Stimulated activated CD8-positive, alpha-beta memory T cell treated with anti-CD3 and anti-CD28 coated beads, Interleukin-4, amount 100 ng/mL, for 1 hour (primary cell): ENCODE measurements at places on chromosomes 7 and 10.

DNA sequence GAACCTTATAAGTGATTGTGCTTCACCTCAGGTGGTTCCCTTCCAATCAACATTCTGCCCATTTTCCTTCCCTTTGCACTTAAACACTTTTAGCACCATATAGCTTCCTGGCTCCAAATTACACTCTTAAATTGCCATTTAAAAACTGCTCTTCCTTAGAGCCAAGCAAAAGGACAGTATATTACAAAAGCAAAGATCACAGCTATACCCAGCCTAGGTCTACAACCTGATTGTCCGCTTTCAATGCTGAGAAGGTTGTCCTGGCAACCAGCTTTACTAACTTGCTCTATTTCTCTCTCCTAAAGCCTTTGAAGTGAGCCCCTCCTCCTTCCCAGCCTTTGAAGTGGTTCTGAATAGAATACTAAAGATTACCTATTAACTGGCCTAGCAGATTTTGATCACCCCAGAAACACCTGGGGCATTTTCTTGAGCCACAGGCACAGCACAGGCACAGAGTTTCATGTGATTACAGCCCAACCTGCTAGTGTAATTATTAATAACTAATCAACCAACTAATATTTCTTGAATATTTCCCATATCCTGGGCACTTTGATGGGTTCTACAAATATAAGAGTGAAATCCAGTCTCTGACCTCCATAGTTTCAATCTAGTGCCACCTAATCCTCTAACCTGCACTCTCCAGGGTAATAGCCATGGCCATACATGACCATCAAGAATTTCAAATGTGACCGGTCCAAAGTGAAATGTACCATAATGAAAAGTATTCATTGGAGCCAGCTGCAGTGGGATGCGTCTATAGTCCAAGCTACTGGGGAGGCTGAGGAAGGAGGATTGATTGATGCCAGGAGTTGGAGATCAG is 63.6 kb upstream of the TRIM24 start:
- no peak for DNase-seq

DNA sequence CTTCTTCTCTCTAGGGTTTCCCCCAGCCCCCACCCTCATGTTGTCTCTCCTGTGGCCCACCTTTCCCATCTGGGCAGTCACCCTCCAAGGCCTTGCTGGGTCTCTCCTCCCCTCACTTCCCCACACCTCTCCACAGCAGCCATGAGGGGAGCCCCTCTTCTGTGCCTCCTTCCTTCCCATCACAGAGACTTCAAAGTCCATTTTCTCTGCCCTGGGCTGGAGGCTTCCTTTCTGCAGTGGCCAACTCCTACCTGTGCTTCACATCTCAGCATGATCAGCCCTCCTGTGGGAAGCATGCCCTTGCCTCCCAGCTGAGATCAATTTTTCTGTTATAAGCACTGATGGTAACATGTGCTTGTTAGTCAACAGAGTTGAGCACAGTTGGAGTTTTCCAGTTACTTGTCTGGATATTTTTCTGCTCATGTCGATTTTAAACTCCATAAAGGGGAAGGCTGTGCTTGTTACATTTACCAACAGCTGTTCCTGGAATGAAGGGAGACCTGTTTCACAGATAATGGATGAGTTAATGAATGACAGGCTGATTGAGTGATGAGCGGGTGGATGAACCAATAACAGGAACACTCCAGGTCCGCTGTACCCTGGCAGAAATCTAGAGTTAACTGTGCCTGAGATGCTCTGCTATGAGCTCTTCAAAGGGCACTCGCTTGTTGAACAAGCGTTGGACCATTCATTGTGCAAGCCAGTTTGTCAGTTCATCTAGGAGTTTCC is 71.4 kb upstream of the PRSS58 start:
- DNase-seq, result no peak

- no peak for DNase-seq
Measured at GRCh38 chr7:6316226-6316625, 43.8 kb upstream of the CYTH3 start.

DNA sequence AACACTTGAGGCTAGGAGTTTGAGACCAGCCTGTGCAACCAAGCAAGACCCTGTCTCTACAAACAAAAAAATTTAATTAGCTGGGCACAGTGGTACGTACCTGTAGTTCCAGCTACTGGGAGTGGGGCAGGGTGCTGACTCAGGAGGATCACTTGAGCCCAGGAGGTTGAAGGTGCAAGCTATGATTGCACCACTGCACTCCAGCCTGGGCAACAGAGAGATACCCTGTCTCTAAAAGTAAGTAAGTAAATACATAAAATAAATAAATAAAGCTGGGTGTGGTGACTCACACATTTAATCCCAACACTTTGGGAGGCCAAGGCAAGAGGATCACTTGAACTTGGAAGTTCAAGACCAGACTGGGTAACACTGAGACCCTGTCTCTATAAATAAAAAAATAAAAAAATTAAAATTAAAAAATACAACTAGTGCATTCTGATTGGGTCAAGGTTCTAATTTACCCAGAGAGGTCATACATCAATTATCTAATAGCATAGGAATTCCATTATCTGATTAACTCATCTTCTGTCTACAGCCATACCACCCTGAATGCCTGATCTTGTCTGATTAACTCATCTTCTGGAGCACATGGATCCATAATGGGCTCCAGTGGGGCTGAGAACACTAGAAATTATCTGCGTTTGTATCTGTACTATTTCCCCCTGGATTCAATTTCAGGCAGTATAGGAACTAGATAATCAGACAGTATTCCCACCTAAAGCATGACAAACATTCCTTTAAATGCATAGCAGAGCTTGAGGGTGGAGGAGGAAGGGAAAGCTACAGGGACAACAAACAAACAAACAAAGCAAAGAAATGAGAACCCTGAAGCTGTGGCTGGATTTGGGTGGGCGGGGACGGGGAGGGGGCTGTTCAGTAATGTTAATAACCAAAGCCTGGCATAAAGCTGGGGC is 21.0 kb upstream of the HILPDA start:
- no peak for DNase-seq

GRCh38 chr10:125868372-125868975 is 12.6 kb downstream of the DHX32 start:
- DNase-seq, result no peak
